GM23338 (cell line): ENCODE measurements at places on chromosomes 1 and 21. TPM values are rescaled to one million over a fixed set of nuclear protein-coding genes. Genes with fewer than 3 reads are reported as not detected.

The DNAH14 gene
- total RNA-seq, result 41.8 and 55.3 TPM in 2 replicates

The DHRS3 gene
- total RNA-seq, result 21.0 and 21.2 TPM in 2 replicates

The ZDHHC18 gene
- 15.5 and 26.8 TPM in 2 replicates for total RNA-seq

The TCHH gene
- total RNA-seq, result 0.19 and 0.38 TPM in 2 replicates

The SPRR1A gene
- total RNA-seq, result not detected in 2 replicates

DNA sequence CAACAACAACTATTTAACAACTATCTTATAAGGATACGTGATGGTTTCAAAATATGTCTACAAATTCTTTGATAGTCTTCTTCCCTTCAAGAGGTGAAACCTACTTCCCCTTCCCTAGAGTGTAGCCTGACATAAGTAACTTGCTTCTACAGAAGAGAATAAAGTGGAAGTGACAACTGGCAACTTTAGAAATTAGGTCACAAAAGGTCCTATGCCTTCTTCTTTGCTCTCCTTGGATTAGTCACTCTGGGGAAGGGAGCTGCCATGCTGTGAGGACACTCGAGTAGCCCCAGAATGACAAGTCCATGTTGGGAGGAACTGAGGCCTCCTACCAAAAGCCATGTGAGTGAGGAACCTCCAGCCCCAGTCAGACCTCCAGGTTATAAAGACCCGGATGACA, 19.2 kb downstream of the EFCAB14 start:
- DNase-seq, result no peak

GRCh38 chr1:115445090-115445489, 107.0 kb upstream of the NGF start:
- DNase-seq, result no peak

DNA sequence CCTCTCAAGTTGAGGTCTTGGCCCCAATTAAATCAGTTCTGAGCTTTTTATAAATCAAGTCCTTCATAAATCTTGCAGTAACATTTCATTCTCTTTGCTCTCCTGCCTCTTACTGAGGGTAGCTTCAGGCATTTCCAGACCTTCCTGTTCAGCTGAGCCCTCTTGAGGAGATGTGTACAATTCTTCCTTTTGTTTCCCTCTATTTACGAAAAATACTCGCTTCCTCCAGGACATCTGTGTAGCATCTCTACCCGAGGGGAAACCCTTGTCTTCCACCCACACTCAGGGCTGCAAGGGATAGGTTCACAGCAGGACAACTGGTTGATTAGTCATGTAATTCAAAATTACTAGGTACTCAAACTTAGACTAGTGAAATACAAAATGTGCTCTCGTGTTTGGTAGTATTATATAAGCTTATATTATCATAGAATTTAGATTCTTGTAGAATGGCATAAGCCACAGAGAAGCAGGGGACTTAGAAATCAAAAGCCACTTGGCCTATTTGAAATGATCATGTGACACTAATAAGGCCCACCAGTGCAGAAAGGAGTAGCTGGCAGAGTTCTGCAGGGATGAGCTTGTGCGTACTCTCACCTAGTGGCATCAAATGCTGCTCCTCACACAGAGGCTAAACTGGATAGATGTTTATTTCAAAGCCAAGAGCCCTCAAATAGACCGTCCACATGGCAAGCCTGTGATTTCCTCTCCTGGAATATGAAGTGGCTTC, 126.7 kb downstream of the GDAP2 start:
- DNase-seq, result no peak

GRCh38 chr1:211381481-211382181, 55.0 kb downstream of the TRAF5 start:
- no peak for DNase-seq

GRCh38 chr1:162059721-162060120, 9.8 kb upstream of the NOS1AP start:
- no peak for DNase-seq

GRCh38 chr1:218348628-218349071, 3.5 kb downstream of the TGFB2 start:
- DNase-seq, result no peak

- DNase-seq, result no peak
Measured at GRCh38 chr1:236027104-236027503, 37.8 kb downstream of the NID1 start.

- DNase-seq, result peak; percentile 69
Measured at GRCh38 chr1:229694053-229694693, 68.1 kb downstream of the URB2 start.

DNA sequence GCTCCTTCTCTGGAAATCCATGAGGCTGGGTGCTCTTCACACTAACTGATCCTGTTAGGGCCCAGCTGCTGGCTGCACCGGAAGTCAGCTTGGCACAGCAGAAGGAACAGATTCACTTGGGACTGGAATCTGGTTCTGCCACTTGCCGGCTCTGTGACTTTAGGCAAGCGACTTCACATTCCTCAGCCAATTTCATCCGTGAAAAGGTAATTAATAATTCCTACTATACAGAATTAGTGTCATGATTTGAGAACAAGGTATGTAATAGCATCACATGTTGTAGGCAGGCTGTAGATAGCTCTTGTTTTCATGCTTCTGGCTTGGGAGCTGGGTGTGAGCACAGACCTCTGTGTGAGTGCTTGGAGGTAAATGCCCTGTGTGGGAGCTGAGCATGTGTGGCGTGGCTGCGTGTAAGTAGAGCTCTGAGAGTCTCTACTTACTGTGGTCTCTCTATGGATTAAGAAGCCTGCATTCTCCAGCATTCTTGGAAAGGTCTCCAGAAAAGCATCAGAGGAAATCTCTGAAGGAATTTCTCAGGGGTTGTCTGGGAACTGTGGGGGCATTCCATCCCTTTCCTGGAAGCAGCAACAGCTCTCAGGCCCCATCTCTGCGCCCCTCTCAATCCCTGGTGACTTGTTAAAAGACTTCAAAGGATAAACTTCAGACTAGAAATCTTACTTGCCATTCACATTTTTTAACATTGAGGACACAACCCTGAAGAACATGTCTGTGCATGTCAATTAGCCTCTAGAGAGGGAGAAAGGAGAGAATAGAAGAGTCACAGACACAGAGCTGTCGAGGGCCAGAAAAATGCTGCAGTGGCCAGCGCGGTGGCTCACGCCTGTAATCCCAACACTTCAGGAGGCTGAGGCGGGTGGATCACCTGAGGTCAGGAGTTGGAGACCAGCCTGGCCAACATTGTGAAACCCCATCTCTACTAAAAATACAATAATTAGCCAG, 47.7 kb upstream of the PPM1J start:
- peak; percentile 36 for DNase-seq

- no peak for DNase-seq
Measured at GRCh38 chr1:53687901-53688300, 51.1 kb downstream of the GLIS1 start.

- no peak for DNase-seq
Measured at GRCh38 chr1:172468296-172468695, 24.4 kb upstream of the PIGC start.

DNA sequence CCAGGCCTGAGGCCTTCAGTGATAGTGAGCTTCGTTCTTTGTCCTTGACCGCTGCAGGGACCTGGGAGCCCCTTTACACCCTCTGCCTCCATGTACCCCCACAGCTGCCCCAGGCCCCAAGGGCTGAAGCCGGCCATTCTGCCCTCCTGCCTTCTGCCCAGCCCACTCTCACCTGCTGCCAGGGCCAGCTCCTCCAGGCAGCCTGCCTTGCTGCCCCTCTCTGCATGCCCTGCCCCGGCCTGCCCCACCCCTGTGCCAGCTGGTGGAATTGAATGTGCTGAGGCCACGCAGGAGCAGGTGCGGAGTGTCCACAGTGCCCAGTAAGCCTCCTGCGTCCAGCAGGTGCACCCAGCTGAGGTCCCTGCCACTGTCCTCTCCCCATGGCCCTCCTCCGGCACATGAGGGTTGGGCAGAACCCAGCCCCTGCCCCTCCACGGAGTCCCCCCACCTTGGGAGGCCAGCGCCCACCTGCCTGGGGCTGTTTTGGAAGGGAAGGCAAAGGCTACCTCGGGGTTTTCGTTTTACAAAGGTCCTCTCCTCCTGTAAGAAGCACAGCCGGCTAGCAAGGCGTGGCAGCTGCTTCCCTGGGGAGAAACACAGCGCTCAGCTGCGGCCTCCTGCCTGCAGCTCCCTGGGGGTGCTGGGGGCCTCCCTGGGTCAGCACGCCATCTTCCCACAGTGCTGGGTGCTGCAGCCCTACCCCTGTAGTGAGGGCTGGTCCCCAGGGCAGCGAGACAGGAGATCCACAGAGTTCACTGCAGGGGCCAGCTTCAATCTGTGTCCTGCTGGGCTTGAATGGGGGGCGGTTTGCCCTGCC, 21.0 kb downstream of the MMEL1 start:
- no peak for DNase-seq

DNA sequence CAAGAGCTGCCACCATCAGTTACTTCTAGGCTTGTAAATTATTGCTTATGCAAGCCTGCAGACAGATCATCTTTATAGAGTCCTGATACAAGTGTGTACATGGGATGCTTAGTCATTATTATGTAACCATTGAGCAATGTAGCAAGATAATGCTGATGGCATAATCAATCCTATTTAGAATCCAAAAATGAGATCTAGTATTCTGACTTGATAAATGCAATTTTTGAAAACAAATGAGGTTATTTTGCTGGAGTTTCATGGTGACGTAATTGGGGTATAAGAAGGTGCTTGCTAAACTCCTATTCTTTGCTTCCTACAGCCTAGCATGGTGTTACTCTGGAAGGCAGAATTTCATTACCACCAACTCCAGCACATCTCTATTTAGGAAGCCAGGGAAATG, 801.7 kb upstream of the PRMT6 start:
- no peak for DNase-seq

- DNase-seq, result no peak
Measured at GRCh38 chr1:90782046-90782445, 64.9 kb upstream of the BARHL2 start.
